ENCODE measurements at places on chromosomes 16 and 17.

DNA sequence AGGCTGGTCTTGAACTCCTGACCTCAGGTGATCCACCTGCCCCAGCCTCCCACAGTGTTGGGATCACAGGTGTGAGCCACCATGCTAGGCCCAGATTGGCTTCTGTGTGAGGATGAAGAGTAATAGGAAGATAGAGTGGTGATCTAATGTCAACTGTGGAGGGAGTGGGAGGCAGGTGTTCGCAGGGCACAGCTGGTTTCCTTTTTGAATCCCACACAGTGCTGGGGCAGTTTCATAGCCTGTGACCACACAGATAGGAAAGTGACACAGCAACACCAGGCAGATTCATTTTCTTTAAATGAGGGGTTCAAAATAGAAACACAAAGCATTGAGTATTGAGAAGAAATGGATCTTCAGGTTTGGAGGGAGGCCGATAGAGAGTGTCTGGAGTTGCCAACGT lies 540.3 kb downstream of the WWOX start:
- DNase-seq = no peak

- DNase-seq = no peak
Observed at GRCh38 chr16:10502776-10503175, 77.6 kb downstream of the EMP2 start.

GRCh38 chr17:80564545-80564944 lies 19.9 kb downstream of the RPTOR start:
- DNase-seq = no peak

DNA sequence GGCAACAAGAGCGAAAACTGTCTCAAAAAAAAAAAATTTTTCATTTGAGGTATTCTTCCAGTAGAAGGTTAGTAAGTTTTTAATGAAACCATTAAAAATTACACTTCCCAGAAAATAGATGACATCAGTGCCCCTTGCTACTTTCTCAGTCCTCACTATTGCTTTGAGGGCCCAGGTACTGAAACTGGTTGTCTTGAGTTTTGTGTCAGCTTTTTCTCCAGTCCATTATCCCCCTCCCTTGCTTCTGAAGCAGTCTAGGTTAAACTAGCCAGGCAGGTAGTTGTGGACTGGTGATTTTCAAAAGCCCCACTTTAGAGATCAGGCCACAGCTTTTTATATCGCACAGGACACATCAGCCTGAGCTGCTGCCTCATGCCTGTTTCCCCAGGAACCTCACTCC lies 10.9 kb downstream of the SMCR8 start:
- no peak for DNase-seq

DNA sequence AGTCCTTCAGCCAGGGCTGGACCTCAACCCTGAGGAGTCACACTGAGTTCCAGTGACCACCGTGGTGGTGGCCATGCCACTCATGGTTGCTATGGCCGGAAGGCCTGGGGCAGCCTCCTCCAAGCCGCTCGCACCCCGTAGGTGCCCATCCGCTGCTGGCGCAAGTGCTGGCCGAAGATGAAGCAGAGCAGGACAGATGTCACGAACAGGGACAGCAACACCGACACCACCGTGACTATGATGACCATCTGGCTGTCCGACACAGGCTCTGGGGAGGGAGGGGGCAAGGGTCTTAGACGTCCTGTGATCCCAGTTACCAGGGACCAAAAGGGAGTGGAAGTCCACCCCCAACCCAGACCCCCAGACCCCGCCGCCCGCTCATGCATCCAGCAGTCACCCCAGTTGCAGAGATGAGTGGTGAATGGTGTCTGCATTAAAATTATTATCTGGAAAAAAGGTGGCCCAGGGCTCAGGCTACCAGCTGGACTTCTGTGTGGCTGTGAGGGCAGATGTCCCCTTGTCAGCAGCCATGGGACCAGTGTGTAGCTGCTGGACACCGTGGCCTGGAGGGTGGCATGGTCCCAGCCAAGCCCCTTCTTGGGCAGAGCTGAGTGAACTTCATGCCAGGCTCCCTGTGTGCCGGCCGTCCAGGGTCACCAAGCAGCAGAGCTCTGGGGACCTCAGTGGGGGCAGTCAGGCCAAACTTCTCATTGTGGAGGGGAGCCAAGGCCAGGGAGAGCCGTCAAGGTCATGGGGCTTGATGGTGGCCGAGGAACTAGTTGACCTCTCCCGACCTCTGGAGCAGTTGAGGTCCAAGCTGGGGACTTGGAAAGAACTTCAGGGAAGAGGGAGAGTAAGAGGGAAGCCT lies 4.7 kb downstream of the PRR29 start:
- no peak for DNase-seq

DNA sequence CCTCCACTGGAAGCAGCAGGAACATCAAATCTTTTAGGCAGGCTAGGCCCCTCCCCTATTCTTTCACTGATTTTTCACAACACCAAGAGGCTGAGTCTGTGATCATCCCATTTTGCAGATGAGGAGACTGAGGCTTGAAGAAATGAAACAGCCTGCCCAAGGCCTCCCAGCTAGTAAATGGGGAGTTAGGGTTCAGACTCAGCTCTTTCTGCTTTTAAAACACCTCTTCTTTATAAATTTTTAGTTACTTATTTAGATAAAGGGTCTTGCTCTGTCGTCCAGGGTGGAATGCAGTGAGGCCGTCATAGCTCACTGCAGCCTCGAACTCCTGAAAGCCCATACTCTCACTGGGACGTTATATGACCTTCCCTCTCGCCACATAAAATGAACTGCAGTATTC lies 82.2 kb downstream of the BMERB1 start:
- no peak for DNase-seq

GRCh38 chr17:28065706-28066105 lies 23.2 kb downstream of the NLK start:
- no peak for DNase-seq

- DNase-seq = peak; percentile 96
Observed at GRCh38 chr17:40314584-40314956, 5.6 kb downstream of the RARA start.

GRCh38 chr17:7383742-7384488 lies 3.0 kb downstream of the TNK1 start:
- peak; percentile 78 for DNase-seq

DNA sequence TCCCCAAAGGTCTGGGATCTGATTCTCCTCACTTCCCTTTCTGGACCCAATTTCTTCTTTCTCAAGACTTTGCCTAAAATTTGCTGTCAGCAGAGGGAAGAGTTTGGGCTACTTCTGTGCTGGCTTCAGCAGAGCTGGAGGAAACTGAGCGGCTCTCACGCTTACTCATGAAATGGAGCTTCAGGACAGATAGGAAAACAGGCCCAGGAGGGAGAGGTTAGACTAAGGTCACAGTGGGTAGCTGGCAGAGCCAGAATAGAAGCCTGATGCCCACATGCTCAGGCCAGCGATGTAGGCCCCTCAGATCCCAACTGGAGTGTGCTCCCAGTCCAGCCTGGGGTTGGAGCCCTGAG lies 593 bp downstream of the SLC38A7 start:
- no peak for DNase-seq

DNA sequence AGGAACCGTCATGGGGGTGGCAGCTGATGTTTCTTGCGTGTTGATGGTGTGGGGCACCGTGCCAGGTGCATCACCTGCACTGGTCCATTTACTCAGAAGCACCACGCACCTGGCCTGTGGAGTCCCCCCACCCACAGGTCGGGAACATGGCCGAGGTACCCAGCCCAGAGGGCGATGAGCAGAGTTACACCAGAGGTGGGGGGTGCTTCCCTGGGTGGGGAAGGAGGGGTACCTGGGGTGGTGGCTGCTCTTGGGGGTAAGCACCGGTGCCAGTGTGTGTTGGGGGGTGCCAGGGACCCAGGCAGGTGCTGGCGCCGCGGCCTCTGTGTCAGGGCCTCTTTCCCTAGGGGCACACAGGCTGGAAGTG lies 5.0 kb upstream of the ZNF750 start:
- DNase-seq = no peak

- no peak for DNase-seq
Observed at GRCh38 chr17:1009229-1010085, 12.5 kb downstream of the TIMM22 start.

- no peak for DNase-seq
Observed at GRCh38 chr17:50856431-50856830, 9.7 kb downstream of the TOB1 start.

Measured in CD4-positive, alpha-beta T cell treated with Interleukin-2 at 100 ng/mL for 4 hours (primary cell).